Dermis microvascular lymphatic vessel endothelial cell (primary cell): ENCODE measurements at places on chromosomes 3 and 15.

- DNase-seq = no peak
Observed at GRCh38 chr3:110793611-110794010, 278.0 kb upstream of the NECTIN3 start.

- peak; percentile 43 for DNase-seq
Observed at GRCh38 chr3:177538750-177539730, 341.8 kb upstream of the TBL1XR1 start.

- no peak for DNase-seq
Observed at GRCh38 chr3:149233323-149233722, 11.7 kb upstream of the CP start.

DNA sequence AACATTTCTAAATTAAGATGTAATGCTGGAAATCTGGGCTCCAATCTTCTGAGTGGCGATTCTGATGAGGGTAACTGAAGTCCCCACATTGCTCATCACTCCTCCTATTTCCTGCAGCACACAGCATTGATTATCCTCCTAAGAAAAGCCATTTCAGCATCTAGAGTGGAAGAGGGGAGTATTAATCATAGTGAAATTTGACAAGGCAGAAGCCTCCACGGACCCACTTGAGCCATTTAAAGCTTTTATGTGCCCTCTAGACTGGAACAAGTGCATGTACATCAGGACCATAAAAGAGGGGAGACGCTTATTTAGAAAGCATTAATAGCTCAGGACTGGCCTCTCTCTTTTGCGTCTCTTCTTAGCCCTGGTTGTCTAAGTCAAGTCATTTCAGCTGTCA is 25.8 kb downstream of the AQP9 start:
- DNase-seq = no peak

DNA sequence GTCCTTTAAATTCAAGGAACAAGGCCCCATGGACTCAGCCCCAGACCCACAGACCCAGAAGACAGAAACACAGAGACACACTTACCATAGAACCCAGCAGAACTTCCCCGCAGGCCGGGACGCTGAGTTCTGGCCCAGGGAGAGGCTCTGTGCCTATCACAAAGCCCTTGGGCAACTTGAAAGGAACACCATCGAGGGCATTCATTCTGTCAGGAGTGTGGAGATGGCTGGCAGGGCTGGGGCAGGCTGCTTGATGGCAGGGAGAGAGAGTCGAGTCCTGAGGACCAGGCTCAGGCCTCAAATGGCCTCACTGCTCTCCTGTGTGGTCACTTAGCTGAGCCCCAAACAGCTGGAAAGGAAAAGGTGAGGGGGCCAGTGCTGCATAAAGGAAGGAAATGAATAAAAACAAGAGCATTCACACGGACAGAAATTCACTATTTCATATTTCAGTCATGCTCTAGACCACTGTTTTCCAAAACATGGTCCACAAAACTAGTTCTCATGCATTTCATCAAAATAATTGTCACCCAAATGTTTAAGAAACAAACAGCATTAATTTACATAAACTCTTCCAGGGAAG is 8.9 kb downstream of the UBAP1L start:
- DNase-seq = peak; percentile 64

DNA sequence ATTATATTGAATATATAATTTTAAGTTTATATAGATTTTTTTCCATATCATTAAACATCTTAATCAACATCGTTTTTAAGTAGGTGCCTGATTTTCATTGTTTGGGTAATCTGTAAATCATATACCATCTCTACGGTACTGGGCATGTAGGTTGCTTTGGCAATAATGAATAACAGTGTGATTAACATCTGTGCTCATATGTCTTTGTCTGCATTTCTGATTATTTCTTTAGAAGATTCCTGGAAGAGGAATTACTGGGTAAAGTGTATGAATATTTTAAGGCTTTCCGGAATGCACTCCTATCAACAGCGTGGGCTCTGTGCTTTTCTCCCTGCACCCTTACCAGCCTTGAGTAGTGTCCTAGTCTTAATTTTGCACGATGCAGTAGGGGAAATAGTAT is 119.8 kb upstream of the LIPC start:
- no peak for DNase-seq

DNA sequence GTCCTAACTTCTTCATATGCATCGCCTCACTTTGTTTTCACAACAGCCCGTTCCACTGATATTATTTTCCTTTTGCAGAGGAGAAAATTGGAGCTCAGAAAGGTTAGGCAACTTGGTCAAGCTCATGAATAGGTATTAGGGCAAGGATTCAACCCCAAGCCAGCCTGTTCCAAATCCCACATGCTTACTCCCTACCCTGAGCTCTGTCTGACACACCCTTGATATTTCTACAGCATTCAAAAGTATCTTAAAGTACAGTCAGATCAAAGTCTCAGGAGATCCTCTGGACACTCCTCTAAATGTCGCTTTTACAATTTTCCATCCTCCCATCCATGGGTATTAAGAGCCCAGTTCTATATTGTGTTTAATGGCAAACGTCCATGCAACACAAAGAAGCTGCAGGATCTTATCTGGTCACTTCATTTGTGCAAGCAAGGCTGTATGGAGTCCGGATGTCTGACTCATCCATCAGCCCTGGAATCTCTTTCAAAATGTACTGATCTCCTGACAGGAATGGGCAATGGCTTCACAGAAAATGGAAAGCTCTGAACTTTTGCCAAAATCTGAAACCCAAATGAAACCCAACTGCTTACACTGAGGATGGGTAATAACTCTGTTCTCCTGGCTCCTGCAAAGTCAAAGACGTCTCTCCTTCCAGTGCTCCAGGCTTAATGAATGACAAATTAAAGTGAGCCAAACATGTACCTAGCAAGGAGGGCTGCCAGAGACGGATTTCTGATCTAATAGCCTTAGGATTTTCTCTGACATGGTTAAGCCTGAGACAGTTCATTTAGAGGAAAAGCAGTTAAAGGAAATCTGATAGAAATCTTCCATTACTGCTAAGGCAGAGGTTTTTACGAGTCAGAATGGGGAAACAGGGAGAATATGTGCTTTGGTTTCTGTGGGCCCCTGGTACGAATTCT is 230.9 kb upstream of the RORA start:
- DNase-seq = peak; percentile 81

DNA sequence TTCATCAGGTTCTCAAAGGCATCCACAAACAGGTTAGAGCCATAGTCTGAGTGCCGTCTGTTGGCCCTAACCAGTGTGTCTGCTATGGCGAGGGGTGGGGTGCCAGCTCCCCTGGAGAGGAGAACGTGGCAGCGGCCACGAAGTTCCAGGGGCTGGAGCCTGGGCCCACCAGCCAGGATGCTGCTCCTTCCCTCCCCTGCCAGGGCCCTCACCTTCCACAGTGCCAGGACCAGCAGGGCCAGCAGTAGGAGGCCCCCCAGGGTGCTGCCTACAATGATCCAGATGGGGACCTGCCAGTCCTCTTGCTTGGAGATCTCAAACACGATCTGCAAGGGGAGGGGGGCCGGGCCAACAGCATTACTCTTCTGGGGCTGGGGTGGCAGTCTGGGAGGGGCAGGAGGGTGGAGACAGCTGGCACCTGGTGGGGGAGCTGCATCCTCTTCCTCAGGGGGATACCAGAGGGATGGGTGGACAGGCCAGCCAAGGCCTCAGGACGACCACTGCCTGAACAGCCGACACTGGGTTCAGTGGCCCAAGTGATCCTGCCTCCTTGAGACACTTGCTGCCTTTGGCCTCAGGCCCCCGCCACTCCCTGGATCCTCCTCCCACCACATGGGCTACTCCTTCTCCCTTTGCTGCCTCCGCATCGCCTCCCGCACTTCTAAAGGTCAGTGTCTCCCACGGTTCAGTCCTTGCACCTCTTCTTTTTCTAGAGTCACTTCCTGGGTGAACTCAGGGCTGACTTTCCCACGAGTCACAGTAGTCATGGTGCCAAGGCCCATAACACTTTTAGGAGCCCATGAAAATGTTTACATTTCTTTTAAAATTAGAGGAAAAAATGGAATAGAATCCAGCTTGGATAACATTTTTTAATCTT is 26.3 kb downstream of the FEM1B start:
- no peak for DNase-seq

- DNase-seq = no peak
Observed at GRCh38 chr3:50293079-50293801, 1.0 kb upstream of the IFRD2 start.

DNA sequence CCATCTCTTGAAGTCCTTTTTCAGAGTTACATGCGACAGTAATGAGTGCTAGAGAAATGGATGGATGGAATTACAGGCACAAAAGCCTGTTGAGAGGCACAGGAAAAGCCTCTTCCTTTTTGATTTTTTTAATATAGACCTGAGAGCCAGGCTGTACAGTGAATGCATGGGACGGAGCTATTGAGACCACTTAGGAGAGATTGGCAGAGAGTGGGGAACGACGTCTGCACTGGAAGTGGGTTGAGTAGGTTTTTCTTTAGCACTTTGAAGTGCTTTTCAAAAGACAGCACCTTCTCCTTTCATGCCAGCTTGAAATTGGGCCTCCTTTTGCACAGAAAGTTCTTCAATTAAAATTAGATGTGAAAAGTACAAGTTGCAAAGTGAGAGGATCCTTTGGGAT is 37.0 kb downstream of the GLDN start:
- DNase-seq = no peak

- DNase-seq = no peak
Observed at GRCh38 chr15:58274885-58275284, 136.7 kb downstream of the AQP9 start.

DNA sequence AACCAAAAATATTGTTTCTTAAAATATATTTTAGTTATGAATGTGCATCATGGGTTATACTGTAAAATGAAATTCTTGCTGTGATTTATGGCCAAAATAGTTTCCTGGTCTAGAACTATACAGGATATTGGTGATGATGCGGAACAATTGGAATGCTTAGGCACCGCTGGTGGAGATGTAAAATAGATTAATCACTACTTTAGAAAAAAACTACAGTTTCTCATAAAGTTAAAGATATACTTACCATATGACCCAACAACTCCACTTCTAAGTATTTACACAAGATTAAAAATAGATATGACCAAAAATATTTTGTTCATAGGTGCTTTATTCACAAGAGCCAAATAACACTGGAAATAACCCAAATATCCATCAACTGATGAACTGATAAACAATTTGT is 126.7 kb downstream of the TUSC7 start:
- DNase-seq = no peak

DNA sequence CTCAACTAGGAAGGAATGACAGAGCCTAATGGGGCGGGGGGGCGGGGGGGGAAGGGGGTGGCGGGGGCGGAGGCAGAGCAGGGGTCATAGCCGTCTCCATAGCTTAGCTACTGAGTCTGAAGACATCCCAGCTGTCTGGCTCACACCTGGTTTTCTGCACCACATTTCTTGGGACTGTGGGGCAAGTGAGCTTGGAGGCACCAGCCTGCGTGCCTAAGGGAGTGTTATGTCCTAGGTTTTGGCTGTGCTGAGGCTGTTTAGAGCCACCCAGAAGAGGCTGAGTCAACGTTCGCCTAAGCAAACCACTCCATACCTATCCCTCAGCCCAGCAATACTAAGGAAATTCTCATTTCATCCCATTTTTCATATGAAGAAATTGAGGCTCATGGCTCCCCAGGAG is 1.4 kb downstream of the IL17RD start:
- no peak for DNase-seq

DNA sequence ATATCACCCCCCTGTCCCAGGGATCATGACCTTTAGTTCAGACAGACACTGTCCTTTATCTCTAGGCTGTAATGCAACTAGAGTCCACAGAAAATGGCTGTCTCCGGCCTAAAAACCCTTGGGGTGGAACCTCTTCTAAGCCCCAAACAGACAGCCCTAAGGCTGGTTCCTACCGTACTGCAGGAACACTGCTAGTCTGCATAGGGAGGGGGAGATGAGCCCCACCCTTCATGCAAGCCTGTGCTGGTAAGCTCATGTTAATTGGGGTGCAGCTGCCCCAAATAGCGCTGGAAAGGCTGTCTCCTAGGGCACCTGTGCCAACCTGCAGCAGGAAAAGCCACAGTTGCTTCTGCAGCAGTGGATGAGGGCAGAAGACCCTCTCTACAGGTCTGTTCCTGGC is 252.1 kb upstream of the MDFIC2 start:
- DNase-seq = no peak

GRCh38 chr3:177883957-177884356 is 652.3 kb upstream of the KCNMB2 start:
- DNase-seq = no peak

DNA sequence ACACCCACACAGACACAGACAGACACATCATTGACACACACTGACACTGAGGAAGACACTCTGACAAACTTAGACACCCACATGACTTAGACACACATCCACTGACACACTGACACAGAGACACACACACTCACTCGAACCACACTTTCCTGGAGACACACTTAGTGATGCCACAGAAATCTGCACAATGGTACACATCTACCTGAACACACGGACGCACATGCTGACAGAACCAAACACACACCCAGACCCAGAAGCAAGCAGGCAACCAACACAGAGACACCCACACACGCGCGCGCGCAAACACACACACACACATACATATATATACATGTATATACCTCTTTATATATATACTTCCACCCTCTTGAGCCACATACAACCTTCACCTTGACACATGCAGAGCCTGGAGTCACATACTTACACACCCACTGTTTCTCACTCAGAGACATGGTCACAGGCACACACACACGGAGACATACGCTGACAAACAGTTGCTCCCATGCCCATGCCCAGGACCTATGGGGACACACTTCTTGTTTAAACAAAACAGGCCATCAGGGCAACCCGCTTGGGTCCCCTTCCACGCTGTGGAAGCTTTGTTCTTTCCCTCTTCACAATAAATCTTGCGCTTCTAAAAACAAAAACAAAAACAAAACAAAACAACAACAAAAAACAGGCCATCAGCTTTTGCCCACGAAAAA is 913 bp upstream of the SCN5A start:
- no peak for DNase-seq

- peak; percentile 29 for DNase-seq
Observed at GRCh38 chr15:95295896-95296625, 1034.4 kb upstream of the NR2F2 start.

DNA sequence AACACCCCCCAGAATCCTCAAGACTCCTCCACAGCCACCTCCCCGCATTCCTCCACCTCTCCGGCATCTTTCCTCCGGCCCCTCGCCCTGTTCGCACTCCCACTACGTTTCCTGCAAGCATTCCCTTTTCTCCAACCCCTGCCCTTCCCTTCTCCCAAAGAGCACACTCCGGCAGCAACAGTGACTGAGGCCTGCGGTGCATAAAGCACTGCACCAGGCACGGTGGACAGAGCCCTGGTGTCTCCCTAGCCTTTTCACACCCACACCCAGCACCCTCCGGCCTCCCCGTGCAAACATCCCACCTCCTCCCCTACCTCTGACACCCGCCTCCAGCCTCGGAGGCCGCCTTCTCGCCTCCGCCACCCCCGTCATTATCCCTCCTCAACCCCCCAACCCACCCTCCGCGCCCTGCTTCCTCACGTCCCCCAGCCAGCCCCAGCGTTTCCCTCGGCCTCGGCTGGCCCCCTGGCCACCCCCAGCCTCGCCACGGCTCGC is 577 bp downstream of the ZNF148 start:
- DNase-seq = no peak

GRCh38 chr3:197736010-197736490 is 654 bp downstream of the RUBCN start:
- DNase-seq = no peak

GRCh38 chr15:50149090-50149489 is 30.1 kb upstream of the ATP8B4 start:
- DNase-seq = no peak

- DNase-seq = no peak
Observed at GRCh38 chr3:138947495-138948121, 591 bp downstream of the FOXL2NB start.

- DNase-seq = no peak
Observed at GRCh38 chr3:84140631-84141030, 818.2 kb upstream of the CADM2 start.

GRCh38 chr3:182862159-182862860 is 69.0 kb downstream of the ATP11B start:
- no peak for DNase-seq
